ENCODE measurements at places on chromosomes 12 and 14. TPM values are rescaled to one million over a fixed set of nuclear protein-coding genes. Genes with fewer than 3 reads are reported as not detected.

FICD gene
- 3.7 TPM for polyA plus RNA-seq

DNA sequence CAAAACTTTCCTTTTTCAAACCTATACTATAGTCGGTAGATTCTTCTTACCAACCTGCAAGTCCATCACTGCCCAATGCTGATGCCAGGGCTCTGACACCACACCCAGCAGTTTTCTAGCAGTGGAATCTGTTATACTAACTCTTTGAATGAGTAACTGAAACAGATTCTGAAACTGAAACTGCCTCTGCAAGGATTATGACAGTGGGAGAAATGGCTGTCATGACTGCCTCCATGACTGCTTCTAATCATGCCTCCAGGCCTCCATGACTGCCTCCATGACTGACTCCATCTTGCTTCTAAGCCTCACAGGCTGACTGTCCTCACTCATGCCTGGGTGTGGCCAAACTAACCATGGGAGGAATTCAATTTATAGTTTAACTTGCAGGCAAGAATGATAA lies 29.4 kb upstream of the OXA1L start:
- DNase-seq, result no peak

HOXC6 gene
- polyA plus RNA-seq, result 39.9 TPM

DNA sequence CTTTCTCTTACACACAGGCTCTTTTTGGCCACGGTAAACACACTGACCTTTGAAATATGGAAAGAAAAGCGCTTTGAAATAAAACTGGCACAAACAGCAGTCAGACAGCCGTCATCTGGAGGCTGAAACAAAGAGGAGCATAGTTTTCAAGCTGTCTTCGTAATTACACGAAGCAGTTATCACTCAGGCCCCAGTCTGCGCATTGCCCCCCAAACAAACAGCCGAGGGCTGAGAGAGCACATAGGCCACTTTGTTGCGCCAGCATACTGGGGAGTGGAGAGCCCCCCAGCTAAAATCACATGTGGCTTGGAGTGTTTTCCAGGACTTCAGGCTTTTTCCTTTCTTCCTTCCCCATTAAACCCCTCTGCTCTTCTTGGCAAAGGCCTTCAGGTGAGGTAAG lies 142.9 kb upstream of the BTG1 start:
- no peak for DNase-seq

GRCh38 chr12:111014547-111014946 lies 94.2 kb upstream of the MYL2 start:
- no peak for DNase-seq

DNA sequence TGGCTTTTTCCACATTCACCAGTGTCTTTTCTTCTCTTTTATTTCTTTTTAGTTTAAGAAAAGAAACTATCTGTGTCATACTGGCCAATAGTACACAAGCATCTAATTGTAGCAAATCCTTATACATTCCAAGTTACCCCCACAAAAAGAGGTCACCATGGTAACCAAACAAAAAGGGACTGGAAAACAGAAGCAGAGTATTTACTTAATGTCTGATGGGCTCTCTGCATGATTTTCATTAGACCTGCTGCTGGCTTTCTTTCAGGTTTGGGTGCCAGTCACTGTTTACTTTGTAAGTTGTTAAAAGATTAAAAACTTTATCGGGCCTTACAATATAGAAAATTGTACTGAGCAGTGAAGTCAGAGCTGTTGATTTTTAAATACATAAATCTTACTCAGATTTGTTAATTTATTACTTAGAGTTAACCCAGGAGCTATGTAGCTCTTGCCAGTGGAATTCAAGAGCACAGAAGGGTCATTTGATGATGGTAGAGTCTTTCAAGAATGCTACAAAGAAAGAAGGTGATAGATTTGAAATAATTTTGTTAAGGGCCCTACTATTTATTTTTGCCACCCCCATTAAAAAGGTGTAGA lies 123.9 kb downstream of the BRMS1L start:
- DNase-seq, result no peak

DNA sequence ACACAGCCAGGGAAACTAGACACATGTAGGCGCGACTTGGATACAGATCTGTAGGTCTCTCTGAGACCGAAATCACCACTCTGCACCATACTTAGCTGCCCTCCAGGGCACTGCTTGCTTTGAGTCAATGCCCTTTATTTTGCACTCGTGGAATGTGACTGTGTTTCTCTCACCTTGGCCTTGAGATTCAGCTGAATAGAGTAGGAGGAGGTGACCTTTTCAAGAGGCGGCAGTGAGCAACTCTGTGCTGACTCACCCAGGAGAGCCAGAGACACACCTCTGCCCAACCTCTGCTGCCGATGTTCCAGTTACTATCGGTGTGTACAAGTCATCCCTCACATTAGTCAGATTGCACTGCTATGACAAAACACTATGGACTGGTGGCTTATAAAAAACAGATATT lies 583.4 kb downstream of the VRK1 start:
- no peak for DNase-seq

KNTC1 gene
- 56.4 TPM for polyA plus RNA-seq

GRCh38 chr14:34098045-34098984 lies 147.4 kb upstream of the EGLN3 start:
- no peak for DNase-seq

RNASE7 gene
- 0.91 TPM for polyA plus RNA-seq

HNF1A gene
- 13.3 TPM for polyA plus RNA-seq

SOX5 gene
- polyA plus RNA-seq, result 8.6 TPM

DNA sequence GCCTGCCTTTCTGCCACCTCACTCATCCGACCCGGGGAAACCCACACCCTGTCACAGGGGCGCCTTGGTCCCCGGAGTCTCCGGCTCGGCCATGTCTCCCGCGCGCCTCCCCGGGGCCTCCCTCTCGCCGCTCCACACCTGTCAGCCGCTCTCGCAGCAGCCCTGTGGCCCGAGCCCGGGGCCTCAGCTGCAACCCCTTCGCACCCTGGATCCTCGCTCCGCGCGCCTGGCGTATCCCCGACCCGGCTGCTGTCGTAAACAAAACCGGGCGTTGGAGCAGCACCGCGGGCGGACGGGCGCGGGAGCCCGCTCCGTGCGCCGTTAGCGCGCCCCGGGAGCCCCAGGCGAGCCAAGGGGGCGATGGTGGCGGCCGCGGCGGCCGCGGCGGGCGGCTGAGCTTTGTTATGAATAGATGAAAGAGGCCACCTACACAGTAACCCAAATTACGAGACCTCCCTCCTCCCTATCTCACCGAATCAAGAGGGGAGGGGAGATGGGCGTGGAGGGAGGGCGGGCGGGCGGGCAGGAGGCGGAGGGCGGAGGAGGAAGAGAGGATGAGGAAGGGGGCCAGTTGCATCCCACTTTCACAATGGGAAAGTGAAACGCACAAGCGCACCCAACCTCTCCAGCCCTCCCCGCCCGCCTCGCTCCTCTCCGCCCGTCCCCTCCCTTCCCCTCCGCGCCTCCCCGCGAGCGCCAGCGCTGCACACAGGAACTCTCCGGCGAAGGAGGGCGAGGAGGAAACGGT lies at the start of gene PLXNC1:
TSS of gene PLXNC1 (plus strand) at position 587 of the 748 bp plus-strand sequence. CDS start 395 bp downstream, outside the sequence.
- DNase-seq, result no peak

DNA sequence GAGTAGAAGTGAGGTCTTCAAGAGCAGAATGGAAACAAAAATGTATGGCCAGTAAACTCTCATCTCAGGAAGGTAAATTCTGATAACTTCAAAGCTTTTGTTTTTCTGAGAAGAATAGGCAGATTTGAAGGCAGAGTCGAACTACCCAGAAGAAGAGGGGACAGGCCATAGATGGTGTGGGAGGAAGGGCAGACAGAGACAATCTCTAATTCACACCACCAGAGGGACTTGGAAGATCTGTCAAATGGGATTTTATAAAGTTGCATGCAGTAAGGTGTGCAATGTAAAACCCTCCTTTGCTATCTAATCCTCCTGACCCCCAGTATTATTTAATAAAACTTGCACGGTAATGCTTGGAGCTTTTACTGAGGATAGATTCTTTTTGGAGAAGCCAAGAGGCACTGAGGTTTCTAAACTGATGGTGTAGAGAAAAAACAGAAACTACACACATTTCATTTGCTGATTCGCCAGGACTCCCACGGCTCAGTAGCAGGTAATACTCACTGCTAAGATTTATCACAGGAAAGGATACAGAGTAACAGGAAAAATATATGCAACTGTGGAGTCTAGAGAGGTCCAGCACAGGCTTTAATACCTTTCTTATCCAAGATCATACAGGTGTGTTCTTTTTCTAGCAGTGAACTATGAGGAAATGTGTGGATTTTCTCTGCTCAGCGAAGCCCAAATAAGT lies 18.3 kb downstream of the SLC38A2 start:
- DNase-seq, result no peak

DNA sequence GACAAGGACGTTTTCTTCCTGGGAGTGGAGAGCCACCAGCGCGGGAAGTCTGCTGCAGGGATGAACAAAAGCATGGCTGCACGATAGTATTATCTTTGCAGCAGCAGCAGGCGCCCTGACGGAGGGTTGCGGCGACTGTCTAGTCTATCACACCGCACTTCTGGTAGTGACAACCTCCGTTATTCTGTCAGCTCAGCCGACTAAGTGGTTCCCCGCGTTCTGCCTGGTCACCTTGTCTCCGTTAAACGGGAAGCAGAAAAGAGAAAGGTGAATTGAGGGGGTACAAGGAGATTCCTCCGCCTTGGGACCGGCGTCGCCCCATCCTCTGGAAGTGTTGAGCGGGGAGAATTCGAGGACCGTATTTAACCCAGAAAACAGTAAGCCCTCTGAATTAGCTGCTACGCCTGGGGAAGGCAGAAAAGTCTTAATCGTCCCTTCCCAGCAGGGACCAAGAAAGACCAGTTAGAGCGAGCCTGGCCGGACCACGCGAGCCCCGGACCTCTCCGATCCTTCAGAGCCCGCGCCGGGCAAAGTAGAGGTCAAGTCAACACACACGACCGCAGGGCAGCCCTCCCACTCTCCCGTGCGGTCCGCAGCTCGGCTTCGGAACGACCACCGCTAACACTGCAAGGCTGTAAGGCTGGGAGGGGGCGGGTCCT lies 536 bp upstream of the DAAM1 start:
- DNase-seq, result no peak

DNA sequence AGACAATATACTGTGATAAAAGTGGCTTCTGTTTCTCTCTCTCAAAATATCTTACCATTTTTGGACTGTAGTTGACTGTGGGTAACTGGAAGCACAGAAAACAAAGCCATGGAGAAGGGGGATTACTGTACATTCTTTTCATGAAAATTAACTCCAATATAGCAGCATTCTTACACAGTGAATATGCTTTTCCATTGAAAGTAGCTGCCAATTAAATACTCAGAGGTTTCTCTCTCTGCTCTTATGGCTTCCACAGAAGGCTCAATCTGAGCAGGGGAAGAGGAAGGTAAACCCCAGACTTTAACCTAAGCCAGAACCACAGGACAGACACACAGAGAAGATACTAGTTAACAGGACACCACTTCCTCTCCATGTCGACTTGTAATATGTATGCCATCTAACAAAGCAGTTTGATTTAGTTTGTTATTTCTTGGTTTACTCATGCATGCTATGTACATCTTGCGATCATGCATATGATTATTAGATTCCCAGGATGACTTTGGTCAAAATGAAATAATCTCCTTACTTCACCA lies 150.2 kb downstream of the SSPN start:
- DNase-seq, result no peak

DNA sequence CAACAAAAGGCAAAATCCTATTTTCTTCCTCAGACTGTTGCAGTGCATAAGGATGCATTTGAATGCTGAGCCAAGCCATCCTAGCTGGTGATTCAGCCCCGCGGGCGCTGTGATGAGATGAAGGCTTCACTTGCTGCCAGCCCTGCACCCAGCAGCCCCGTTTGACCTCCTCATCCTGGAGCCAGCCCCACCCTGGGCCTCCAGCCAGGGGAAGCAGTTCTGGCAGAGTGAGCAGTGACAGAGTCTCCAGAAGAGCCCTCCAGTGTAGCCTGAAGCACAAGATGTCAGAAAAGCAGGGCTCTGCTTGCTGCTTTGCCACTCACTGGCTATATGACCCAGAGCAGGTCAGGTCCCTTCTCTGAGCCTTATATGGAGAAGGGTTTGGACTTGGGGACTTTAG lies 96.2 kb upstream of the HSPB8 start:
- no peak for DNase-seq

GRCh38 chr12:132611620-132612019 lies 1.2 kb upstream of the LRCOL1 start:
- DNase-seq, result no peak
